ENCODE measurements at places on chromosomes 5 and 9.

- DNase-seq, result no peak
Measured at GRCh38 chr9:98201102-98201501, 8.7 kb upstream of the CORO2A start.

DNA sequence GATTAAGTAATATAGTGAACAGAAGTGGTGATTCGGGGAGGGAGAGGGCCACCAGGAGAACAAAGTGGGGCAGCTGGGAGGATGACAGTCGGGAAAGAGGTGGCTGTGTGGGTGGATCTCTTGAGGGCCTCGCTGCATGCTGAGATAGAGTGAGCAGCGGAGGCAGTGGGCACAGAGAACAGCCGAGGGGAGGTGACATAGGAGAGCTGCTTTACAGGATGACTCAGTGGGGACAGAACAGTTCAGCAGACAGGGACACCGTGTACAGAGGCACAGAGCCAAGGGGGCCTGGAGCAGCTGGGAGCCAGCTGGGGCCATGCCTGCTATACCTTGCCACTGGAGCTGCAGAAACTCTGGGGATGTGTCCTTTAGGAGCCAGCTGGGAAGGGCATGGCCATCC, 273.9 kb downstream of the GADD45G start:
- no peak for DNase-seq

DNA sequence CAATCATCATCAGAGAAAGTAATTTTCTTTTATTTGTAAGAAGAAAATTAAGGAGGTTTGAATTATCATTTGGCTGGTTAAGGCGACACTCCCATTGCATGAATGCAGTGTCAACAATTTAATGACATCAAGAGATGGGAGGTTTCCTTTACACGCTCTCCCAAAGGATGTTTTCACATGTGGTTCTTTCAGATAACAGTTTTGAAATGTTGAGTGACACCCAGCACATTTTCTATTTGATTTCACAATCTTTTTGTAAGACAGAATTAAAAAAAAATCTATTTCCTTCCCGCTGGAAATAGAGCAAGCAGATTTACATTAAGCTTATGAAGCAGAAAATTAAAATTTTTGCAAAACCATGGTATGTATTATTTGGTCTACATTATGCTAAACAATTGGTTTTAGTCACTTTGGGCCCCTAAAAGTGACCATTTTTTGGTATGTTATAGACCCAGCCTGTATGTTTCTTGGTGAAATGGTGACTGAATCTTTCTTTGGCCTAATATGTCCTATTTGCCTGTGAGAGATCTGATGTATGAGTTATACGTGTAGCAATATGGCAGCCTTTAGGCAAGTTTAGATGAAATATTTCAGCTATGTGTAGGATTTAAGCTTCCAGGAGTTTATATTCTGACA, 18.9 kb upstream of the ANKRD55 start:
- DNase-seq, result no peak

DNA sequence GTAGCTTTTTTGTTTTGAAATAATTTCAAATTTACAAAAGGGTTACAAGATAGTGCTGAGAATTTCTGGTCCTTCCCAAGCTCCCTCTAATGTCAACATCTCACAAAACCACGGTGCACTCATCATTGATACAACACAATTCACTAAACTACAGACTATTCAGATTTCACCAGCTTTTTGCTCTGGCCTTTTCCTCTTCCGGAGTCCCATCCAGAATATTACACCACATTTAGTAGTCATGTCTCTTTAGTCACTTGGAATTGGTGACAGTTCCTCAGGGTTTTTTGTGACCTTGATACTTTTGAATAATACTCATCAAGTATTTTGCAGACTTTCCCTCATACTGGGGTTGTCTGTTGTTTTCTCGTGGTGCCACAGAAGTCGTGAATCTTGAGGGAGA, 484.0 kb downstream of the GADD45G start:
- DNase-seq, result no peak

- DNase-seq, result no peak
Measured at GRCh38 chr5:169943026-169943425, 37.3 kb downstream of the INSYN2B start.

DNA sequence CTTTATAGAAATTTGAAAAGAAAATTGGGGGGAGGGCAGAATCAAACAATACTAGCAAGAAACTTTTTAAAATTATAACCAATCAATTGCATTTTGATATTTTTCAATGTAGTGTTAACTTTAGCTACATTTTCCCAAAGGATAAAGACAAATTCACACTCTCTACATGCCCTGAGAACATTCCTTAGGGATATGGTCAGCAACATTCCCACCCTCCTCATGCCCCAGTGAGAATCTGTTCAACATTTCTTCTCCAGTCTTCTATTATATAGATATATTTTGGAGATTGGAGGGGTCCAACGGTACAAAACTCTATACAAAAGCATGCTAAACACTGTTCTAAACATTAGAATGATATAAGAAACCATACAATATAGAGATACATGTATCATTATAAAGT, 11.6 kb upstream of the PRR16 start:
- DNase-seq, result no peak

DNA sequence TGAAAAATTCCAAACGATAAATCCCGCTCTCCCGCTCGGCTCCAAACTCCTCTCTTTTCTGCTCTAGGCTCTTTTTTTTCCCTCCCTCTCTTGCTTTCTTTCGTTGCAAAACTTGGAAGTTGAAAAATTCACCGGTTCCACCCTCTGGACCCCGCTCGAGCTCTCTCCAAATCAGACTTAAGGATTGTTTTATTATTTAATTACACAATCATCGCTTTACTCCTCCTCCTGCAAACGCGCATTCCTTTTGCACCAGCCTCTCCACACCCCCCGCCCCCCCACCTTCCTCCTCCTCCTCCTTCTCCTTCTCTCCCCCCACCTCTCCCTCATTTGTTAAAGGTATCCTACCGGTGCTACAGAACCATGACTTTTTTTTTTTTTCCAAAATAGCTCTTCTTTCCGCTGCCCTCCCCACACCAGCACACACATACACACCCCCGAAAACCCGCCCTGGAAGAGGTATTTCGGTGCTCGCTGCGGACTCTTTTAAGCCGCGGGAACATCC, 535 bp upstream of the NFIB start:
- DNase-seq, result no peak

DNA sequence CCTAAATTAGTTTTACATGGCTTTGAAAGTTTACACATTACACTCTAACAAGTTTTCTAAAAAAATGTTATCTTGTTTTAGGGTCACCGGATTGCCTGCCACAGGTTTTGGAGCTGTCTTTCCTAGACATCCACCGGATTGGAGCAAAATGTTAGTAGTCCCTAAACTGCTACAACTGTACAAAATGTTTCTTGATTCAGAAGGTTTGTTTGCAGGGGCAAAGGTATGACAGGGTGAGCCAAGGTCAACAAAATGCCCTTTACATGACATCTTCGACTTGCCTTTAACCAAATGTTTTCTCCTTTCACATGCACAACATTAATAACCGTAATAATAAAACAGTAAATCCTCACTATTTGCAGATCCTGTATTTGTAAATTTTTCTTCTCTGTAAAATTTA, 37.2 kb downstream of the CFAP95 start:
- DNase-seq, result no peak

DNA sequence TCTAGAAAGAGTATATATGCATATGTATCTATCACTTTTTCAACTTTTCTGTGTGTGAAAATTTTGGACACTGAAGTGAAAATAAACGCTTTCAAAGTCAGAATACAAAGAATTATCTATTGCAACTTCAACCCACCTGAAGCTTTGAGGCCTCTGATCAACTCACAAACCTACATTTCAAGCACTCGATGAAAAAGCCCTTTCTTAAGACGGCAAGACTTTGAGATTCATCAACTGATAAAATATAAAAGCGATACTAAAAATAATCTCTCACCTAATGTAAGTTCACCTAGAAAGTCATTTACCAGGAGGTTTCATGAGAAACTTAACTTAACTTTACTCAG, 1.2 kb downstream of the GOLPH3 start:
- no peak for DNase-seq

DNA sequence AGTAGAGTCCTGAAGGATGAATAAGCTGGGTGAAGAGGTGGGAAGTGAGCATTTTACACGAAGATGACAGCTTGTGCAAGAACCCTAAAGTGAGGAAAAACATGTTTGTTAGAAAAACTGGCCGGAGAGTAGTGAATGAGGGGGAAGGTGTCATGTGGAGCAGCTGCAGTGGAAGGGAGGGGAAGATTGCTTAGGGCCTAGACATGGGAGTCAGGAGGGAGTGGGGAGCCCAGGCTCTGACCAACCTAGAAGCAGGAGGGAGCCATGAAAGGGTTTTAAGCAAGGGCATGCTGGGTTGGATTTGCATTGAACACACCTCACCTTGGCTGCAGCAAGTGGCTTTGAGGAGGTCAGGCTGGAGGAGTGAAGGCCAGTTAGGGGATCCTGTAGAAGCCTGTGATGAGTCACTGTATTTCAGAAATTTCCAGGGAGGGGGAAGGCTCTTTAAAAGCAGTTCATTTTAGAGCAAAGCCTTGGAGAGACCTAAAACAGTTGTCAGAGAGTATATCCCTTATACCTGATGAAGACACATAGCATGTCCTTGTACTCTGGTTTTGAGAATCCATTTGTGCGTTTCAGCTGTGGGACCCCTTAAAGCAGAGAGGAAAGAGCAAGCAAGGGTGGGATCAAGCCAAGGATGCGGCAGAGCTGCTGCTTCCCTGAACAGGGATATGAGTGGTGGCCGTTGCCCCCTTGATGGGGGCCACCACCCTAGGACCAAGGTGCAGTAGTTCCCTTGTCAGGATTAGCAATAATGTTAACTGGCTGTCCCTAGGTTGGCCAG, 45.4 kb downstream of the ANGPTL2 start:
- no peak for DNase-seq

DNA sequence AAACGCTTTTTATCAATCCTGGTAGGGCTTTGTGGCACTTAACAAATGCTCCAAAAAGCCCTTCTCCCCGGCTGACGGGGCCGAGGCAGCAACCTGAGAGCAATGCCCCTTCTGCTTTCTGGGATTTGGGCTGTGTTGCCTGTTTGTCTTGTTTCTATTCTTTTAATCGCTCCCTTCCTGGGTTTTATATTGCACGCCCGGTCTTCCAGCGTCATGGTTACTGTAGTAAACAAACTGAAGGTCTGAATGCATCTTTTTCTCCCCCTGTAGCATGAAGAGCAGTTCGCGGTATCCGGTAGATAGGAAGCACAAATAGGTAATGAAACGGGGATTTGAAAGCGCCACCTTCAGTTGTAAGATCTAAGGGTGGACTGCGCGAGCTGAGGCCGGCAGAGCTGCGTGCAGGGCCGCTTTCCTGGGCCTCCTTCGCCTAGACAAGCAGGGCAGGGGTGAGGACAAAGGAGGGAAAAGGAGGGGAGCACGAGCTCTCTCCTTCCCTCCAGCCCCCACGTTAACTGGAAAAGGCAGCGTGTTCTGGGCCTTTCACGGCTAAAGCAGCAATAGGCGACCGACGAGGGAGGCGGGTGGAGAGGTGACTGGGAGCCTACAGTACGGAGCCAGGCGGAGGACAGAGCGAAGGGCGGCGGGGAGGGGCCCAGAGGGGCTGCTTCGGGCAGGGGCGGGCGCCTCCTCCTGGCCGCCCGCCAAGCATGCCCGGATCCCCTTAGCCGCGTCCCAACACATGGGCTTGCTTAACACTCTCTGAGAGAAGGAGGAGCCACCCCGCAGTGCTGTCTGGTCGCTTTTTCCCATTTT, 49.3 kb upstream of the ZNF366 start:
- DNase-seq, result peak; percentile 12

DNA sequence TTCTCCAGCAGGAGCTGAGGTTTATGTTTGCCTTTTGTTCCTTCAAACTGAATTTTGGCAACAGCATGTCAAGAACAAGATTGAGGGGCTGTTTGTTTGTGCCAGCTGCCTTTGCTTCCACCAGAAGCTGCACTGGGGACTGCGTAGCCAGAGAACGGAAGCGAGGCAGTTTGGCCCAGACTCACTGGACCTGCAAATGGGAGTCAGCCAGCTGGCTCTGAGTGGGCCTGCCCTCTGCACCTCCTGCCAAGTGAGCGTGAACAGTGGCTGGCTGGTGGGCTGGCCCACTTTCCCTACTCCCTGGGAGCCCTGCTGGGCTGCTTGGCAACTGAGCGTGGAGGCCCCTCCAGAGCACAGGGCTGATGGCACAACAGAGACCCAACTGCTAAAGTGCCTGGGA, 111.6 kb downstream of the GALNT10 start:
- DNase-seq, result no peak

DNA sequence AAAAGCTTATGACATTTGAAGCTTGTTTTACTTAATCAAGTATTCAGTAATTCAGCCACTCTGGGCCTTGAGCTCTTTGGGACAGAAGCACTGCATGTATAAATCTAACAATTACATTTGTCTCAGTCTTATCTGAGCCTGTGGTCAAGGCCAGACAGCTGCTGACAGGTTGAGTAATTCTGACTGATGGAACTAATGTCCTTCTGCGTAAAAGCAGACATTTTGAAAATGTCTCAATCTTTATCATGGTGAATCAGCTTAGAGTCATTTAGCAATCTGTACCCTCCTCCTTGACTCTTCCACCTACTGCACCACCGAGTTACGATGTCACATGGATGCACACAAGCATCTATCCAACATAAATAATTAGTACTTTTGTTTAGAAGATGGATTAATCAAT, 400.0 kb downstream of the ARRDC3 start:
- DNase-seq, result no peak

GRCh38 chr5:53378590-53379247, 101.7 kb upstream of the FST start:
- no peak for DNase-seq

- DNase-seq, result no peak
Measured at GRCh38 chr5:157460921-157461792, 1.1 kb downstream of the NIPAL4 start.

- DNase-seq, result no peak
Measured at GRCh38 chr5:150135557-150136304, 19.9 kb downstream of the PDGFRB start.

DNA sequence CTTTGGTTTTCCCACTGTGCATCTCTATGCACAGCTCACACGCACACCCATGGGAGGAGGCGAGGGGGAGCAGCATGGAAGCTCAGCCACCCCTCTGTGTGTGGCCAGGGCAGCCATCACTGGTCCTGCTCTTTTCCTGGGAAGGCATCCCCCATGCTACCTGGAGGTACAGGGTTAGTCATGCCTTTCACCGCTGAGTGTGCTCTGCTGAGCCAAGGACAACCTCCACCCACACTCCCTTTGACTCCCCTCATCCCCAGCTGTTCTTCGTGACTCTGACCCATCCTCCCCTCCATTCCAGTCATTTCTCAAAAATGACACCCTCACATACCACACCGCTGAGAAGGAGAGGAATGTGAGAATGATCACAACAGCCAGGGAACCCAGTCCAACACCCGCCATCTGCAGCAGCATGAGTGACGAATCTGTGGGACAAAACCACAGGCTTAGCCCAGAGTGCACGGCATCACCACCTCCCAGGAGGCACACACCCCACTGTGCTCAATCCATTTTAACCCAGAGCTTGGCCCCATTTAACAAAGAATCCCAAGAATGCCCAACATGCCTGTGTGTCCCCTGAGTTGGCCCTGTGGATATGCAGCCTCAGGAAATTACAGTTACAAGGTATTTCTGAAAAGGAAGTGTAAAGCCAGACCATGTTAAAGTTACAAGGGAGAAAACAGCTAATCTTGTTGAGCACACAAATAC, 133.4 kb downstream of the SUSD1 start:
- no peak for DNase-seq

All from T-helper 1 cell (primary cell).